ENCODE measurements at places on chromosomes 5 and 9.

- DNase-seq, result no peak
These were observed 206.7 kb downstream of the MAST4 start for GRCh38 chr5:66802941-66803340.

DNA sequence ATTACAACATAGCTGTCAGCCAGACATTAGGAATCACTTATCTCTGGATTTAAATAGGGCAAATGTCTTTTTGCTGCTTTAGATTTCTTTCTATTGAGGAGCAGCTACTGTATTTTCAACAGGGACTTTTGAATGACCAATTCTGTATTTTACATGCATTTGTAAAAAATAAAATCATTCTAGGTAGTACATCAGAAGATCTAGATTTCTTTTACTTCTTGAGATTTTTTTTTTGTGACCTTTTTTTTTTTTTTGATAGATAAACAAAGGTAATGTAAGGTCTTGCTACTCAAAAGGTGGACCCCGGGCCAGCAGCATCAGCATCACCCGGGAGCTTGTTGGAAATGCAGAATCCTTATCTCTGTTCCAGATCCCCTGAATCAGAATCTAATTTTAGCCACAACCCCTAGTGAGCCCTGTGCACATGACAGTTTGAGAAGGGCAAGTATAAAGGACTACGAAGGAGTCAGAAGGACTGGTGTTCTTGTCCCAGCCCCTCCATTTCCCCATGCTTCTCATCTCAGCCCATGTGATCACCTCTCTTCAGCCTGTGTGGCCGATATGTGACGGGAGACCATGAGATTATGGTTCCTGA is 37.7 kb upstream of the CKMT2 start:
- no peak for DNase-seq

GRCh38 chr5:38590838-38591522 is 34.5 kb upstream of the LIFR start:
- no peak for DNase-seq

- DNase-seq, result no peak
These were observed 53.0 kb downstream of the SUB1 start for GRCh38 chr5:32638309-32638708.

DNA sequence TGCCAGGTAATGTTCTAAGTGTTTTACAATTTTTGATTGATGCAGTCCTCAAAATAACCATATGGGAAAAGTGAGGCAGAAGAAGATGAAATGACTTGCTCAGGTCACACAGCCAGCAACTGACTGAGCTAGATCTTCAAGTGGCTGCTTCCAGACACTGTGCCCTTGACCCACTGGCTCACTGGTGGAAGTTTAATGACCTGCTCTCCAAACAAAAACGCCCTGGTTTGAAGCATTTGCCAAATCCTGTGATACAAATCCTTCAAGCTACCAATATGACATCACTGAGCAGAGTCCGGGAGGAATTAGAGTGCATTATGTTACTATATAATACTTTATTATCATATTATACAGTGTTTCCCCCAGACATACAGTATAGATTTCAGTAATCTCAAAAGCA is 459.4 kb downstream of the GADD45G start:
- no peak for DNase-seq

DNA sequence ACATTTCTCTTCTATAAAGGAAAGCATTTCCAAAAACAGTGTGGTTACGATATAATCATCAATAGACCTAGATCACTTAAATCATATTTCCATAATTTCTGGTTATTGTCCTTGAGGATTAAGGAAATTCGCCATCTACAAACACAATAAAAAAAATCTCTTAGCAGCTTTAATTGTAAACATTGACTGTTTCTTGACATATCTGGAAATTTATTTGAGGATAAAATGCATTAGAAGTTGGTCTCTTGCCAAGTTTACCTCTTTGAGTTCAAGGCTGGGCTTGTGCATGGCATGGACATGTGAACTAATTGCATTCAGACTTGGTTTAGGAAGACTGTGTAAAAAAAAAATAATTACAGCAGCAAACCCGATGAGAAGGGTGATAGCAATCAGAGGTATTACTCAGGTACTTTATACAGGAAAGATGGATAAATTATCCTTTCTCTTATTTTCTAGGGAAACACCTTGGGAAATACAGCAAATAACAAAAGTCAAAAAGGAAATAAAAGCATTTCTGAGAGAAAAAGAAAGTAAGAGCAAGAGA is 237.9 kb downstream of the SLF1 start:
- no peak for DNase-seq

- DNase-seq, result no peak
These were observed at the start of gene OR1B1 for GRCh38 chr9:122657527-122657926. Gene OR1B1 (minus strand): TSS chr9:122657627.

GRCh38 chr5:15601274-15601673 is 101.3 kb downstream of the FBXL7 start:
- peak; percentile 18 for DNase-seq

Measured in SHP77 treated with DMSO at 0.1 percent for 48 hours (cell line).